ENCODE measurements at places on chromosomes 6 and 20. TPM values are rescaled to one million over a fixed set of nuclear protein-coding genes. Genes with fewer than 3 reads are reported as not detected.

The OOEP gene
- not detected for total RNA-seq

The DEFB124 gene
- total RNA-seq: not detected

The IL17A gene
- total RNA-seq: not detected

The TMC2 gene
- not detected for total RNA-seq

The FERMT1 gene
- total RNA-seq: 7.7 TPM

The ZDHHC14 gene
- 9.8 TPM for total RNA-seq

The TCP11 gene
- total RNA-seq: 2.0 TPM

The MUCL3 gene
- not detected for total RNA-seq

The FITM2 gene
- total RNA-seq: 6.9 TPM

The LEMD2 gene
- total RNA-seq: 167 TPM

The SLC17A1 gene
- total RNA-seq: 0.64 TPM

GRCh38 chr6:77368660-77369313, 94.5 kb downstream of the HTR1B start:
- peak; percentile 60 for DNase-seq

- DNase-seq: peak; percentile 87
These were observed 223.4 kb downstream of the FOXC1 start for GRCh38 chr6:1832844-1833787.

DNA sequence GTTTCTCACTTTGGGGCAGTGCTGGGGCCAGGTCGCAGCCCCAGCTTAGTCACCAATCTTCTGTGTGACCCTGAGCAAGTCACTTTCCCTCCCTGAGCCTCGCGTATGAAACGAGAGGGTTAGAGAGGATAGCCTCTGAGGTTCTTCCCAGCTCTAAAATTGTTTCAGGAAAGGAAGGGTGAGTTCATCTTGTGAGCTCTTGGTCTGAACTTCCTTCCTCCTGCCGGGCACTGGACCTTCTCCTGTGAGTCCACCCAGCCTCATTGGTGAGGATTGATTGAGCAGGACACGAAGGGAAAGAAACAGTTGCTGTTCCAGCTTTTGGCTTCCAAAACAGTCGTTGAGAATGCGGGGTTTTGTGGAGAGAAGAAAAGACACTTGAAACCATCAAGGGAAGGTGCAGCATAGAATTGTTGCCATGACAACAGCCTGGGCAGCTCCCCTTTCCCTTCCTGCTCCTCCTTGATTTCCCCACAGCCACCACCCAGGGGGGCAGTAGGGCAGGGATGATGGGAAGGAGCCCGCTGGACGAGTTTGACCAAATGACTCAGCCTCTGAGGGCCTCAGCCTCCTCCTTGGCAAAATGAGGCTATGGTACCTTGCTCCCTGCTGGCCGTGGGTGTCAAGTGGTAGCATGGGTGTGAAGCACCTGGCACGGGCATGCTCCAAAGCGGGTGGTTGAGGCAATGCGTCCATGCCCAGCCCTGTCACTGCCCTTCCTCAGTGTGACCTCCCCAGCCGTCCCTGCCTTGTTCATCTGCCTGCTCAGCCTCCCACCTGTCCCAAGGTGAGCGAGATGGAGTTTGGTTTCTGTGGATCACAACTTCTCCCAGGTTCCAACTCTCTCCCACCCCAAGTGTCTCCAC, 107.8 kb downstream of the CDC5L start:
- no peak for DNase-seq

GRCh38 chr6:11730641-11731040, 48.0 kb downstream of the ADTRP start:
- no peak for DNase-seq

GRCh38 chr6:91383207-91383606, 796.3 kb upstream of the MAP3K7 start:
- DNase-seq: no peak

GRCh38 chr20:49037962-49038387, 8.1 kb upstream of the CSE1L start:
- peak; percentile 80 for DNase-seq

DNA sequence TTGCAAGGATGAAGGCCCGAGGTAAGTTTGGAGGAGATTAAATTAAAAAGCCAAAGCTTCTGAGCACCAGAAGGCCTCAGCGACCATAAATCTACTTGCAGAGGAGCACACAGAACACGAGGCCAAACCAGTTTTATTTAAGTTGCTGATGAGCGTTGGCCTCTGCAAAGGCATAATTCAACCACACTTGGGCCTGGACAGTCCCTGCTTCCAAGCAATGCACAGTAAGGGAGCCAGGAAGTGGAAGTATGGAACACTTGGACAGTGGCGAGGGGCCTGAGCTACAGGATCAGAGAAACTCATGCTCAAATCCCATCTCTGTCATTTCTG, 92.8 kb downstream of the PTPRT start:
- DNase-seq: no peak

DNA sequence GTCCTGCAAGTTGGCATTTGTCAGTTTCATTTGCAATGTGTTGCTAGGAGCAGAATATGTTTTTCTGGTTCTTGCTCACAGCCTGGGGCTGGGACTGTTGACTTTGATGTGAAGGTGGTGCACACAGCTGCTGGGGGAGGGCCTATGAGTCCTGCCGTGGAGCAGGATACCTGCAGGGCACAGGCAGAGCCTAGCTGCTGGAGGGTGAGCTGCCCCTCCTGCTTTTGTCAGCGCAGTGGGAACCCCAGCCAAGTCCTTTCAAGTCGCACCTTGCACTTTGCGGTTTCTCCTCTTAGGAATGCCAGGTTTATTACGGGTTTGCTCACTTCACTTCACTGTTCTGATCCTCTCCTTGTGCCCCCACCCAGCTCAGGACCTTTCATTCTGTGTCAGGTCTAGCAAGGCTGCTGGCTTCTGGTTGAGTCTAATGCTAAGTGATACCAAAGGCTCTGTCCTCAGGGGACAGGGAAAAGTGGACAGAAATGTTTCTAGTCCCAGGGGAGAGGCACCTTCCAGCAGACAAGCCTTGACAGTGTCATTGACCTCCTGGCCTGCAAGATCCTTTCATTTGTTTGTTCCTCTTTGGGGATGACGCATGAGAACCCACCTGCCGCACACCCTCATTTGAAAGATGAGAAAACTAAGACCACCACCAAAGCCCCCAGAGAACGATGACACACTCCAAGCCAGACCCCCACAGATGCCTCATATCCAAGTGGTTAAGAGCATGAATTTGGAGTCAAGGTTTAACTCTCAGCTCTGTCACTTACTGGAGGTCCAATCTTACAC, 2.7 kb upstream of the SPO11 start:
- DNase-seq: no peak

- no peak for DNase-seq
These were observed 706.5 kb upstream of the MAN1A1 start for GRCh38 chr6:120056085-120056484.

DNA sequence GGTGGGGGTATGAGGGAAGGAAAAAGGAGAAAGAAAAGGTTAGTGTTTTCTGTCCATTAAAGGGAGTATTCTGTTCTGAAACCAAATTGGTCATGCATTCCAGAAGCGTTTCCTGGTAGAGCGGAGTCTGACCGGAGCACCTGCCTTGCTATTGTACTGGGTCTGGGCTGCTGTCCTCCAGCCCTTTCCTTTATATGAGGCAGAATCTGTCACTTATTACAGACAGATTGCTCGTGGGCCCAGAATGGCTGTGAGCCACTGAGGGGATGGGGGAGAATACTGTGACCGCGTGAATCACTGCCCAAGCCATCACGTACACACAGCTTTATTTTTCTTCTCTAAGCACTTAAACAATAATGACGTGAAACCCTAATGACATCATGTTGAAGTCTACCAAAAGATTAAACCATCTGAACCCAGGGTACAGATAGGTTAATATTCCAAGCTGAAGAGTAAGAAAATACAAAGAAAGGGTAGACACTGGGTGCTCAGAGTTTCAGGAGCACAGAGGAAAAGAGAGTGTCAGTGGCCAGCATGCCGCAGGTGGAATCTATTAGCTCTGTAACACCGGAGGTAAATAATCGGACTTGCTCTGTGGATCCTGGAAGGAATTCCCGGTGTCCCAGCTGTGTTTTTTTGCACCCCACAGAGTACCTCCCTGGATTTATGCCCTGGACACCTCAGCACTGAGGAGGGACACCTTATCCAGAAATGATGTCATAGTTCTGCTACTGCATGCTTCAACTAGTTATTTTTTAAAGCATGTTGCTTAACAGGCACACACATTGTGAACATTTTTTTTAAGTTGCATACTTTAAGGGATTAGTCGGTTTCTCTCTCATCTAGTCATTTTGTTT, 573.3 kb downstream of the PKHD1 start:
- DNase-seq: peak; percentile 11

All from Caki2 (cell line).